ENCODE measurements at places on chromosomes 13 and 19. TPM values are rescaled to one million over a fixed set of nuclear protein-coding genes. Genes with fewer than 3 reads are reported as not detected.

Gene ATXN8OS
- not detected for total RNA-seq

- no peak overlapping the region for H3K27ac ChIP-seq
- no peak for DNase-seq
Measured at GRCh38 chr13:94984958-94985357, 272.6 kb upstream of the SOX21 start.

Gene COX6B2
- total RNA-seq: not detected

DNA sequence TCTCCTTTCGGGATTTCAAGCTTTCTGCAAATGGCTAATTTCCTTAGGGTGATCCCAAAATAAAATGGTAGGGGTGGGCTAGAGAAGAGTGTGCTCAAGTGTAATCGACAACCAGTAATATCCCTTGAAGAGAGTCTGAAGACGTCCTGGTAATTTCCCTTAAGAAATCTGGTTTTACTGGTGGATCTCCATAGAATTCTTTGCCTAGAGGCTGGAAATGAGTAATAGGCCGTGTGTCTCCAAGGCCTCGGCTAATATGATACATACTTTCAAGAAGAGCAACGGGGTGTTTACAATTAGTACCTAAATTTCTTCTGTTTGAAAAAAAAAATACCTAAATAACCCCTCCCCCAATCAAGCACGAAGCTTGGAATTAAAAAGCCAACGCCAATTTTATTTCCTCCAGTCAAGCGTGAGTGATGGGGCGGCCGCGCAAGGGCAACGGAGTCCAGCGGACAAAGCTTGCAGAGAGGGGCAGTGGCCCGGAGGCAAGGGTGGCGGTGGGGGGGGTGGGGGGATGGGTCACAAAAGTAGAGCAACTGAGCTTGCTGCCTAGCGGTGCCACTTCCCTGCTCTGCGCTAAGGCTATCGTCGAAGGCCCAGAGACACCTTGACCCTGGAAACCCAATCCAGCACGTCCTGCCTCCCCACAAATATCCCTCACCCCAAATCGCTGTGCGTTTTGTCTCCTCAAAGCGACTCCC, 7.8 kb downstream of the SOX21 start:
- H3K27ac ChIP-seq: no peak overlapping the region
- H3K4me3 ChIP-seq: no peak overlapping the region
- no peak for DNase-seq
- H3K36me3 ChIP-seq: no peaks in the 10 kb centered on the region
- peaks cover 89% of the 10 kb centered on the region for H3K27me3 ChIP-seq
- peaks cover 5% of the 10 kb centered on the region for H3K4me1 ChIP-seq

Gene FCHO1
- 103 TPM for total RNA-seq

- no peaks in the 10 kb centered on the region for H3K36me3 ChIP-seq
- DNase-seq: no peak
- no peak overlapping the region for H3K27ac ChIP-seq
- H3K4me3 ChIP-seq: no peak overlapping the region
- no peaks in the 10 kb centered on the region for H3K27me3 ChIP-seq
Measured at GRCh38 chr19:33665776-33666595, 44.2 kb downstream of the CHST8 start.

Gene PRR12
- total RNA-seq: 42.1 TPM

All from activated B cell treated with CpG ODN at 0.5 μM for 24 hours (primary cell).